ENCODE measurements at places on chromosomes 11 and 22. TPM values are rescaled to one million over a fixed set of nuclear protein-coding genes. Genes with fewer than 3 reads are reported as not detected.

DNA sequence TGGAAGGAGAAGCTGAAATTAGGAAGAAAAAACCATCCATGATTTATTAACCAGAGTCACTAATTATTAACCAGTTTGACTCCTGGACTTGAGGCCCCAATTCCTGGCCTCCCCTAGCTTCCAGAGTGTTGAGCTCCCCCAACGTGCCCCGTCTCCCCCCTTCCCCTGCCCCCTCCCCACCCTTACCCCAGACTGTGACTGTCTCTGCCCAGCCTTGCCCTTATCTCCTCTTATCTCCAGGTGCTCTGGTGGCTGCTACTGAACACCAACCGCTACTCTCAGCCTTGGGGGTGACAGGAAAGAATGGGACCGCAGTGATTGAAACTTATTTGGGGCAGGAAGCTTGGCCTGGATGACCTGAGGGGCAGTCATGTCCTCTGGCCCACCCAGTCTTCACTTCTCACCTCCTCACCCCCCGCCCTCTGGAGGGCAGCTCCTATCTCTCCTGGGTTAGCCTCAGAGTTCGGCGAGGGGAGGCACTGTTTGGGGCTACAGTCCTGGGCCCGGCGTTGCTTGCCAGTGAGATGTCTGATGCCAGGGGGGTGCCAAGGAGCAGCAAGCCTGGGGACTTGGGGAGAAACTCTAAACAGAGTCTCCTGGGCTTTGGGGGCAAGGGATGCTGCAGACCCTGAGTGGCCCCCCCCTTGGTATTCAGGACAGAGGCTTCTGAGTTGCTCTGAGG is 15.5 kb downstream of the NECTIN1 start:
- no peaks in the 10 kb centered on the region for H3K27me3 ChIP-seq
- H3K4me1 ChIP-seq = no peaks in the 10 kb centered on the region
- H3K36me3 ChIP-seq = no peaks in the 10 kb centered on the region
- H3K27ac ChIP-seq = no peak overlapping the region
- DNase-seq = no peak

- no peaks in the 10 kb centered on the region for H3K36me3 ChIP-seq
- no peaks in the 10 kb centered on the region for H3K27me3 ChIP-seq
- H3K4me3 ChIP-seq = no peak overlapping the region
- H3K4me1 ChIP-seq = 0 out of 2 replicates have a peak, but pooled peaks cover 5% of the 10 kb centered on the region
- peak overlapping the region; percentile 20 for H3K27ac ChIP-seq
Observed at GRCh38 chr11:127651888-127652221, 651.3 kb upstream of the KIRREL3 start.

- no peaks in the 10 kb centered on the region for H3K27me3 ChIP-seq
- H3K36me3 ChIP-seq = no peaks in the 10 kb centered on the region
- peak overlapping the region; percentile 84 for H3K4me3 ChIP-seq
- DNase-seq = no peak
- peaks cover 11% of the 10 kb centered on the region for H3K4me1 ChIP-seq
Observed at GRCh38 chr22:17157714-17158113, 1.4 kb downstream of the HDHD5 start.

DNA sequence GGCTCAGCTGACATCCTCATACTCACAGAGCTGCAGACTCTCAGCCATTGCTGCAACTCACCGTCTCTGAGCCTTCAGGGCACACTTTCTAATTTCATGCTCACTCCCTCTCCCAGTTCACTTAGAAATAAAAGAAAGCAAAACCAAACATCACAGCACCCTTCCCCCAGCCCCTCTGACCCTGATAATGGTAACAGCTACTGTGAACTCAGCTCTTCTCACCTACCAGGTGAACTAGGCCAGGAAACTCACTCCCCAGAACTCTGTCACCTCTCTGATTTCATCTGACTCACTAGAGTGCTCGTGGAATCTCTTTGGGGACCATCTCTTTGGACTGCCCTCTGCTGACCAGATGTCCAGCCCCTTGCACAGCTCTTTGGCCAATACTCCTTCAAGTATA is 14.5 kb upstream of the PARVA start:
- no peaks in the 10 kb centered on the region for H3K36me3 ChIP-seq
- no peak overlapping the region for H3K4me3 ChIP-seq
- no peak overlapping the region for H3K27ac ChIP-seq
- no peaks in the 10 kb centered on the region for H3K4me1 ChIP-seq
- no peaks in the 10 kb centered on the region for H3K27me3 ChIP-seq

- no peaks in the 10 kb centered on the region for H3K4me1 ChIP-seq
- DNase-seq = no peak
- H3K4me3 ChIP-seq = no peak overlapping the region
- H3K27me3 ChIP-seq = no peaks in the 10 kb centered on the region
- H3K36me3 ChIP-seq = no peaks in the 10 kb centered on the region
- no peak overlapping the region for H3K27ac ChIP-seq
Observed at GRCh38 chr22:49502126-49502826, 325.4 kb downstream of the BRD1 start.

DNA sequence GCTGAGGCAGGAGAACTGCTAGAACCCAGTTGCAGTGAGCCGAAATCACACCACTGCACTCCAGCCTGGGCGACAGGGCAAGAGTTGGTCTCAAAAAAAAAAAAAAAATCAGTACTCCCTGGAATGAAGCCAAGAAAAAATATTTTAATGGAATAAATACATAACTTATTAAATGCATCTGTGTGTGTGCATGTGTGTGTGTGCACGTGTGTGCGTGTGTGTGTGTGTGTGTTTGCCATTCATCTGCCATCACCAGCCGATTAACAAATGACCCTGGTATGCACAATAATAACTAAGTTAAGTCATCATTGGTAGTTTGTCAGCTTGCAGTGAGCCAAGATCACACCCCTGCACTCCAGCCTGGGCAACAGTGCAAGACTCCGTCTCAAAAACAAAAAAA is 35.0 kb upstream of the SCGB1A1 start:
- peak; percentile 32 for DNase-seq
- H3K4me1 ChIP-seq = no peaks in the 10 kb centered on the region

The CD3E gene
- polyA plus RNA-seq = not detected

The KRTAP5-1 gene
- polyA plus RNA-seq = not detected

The CALCA gene
- not detected for polyA plus RNA-seq

DNA sequence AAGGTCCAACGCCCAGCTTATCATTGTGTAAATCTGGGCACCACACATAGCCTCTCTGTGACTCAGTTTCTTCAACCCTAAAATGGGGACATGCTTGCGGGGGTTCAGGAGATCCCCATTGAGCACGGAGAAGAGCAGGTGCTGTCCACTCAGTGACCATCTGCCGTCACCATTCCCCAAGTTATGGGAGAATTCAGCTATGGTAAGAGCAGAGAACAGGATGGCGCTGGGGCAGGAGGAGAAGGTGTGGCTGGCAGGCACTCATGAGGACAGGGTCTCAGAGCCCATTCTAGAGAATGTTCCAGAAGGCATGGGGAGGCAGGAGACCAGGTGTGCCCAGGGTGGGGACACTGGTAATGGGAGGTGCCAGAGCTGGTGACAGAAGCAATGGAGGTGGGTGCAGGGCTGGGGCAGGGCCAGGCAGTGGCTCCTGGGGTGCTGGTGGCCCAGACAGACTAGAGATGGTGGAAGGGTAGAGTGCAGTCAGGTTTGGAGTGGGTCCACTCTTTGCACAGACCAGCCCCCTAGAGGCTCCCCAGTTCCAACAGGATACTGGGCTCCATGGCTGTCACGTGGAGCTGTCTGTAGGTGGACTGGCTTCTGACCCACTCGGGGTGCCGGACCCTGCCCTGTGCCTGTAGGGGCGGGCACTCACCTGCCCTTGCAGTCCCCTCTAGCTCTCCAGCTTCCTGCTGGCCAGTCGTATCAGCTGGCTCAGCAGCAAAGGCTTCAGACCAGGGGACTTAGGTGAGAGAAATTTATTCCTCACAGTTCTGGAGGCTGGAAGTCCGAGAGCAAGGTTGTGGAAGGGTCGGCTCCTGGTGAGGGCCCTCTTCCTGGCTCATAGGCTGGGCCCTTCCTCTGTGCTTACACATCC is 84.7 kb downstream of the CDKN1C start:
- no peak overlapping the region for H3K4me3 ChIP-seq
- peaks cover 20% of the 10 kb centered on the region for H3K27me3 ChIP-seq
- H3K27ac ChIP-seq = no peak overlapping the region
- H3K4me1 ChIP-seq = no peaks in the 10 kb centered on the region
- DNase-seq = no peak

DNA sequence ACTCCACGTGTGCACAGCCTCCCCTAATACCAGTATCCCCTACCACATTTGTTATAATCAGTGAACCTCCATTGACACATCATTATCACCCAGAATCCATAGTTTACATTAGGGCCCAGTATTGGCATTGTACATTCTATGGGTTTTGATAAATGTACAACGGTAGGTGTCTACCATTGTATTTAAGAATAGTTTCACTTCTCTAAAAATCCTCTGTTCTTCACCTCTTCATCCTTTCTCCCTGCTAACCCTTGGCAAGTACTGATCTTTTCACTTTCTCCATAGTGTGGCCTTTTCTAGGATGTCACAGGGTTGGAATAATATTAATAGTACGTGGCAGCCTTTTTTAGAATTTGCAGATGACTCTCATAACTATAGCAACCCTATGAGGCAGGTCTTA is 353.8 kb downstream of the DDX10 start:
- H3K36me3 ChIP-seq = no peaks in the 10 kb centered on the region
- no peak overlapping the region for H3K4me3 ChIP-seq
- no peak overlapping the region for H3K27ac ChIP-seq
- no peaks in the 10 kb centered on the region for H3K27me3 ChIP-seq
- H3K4me1 ChIP-seq = peaks cover 6% of the 10 kb centered on the region
- no peak for DNase-seq

DNA sequence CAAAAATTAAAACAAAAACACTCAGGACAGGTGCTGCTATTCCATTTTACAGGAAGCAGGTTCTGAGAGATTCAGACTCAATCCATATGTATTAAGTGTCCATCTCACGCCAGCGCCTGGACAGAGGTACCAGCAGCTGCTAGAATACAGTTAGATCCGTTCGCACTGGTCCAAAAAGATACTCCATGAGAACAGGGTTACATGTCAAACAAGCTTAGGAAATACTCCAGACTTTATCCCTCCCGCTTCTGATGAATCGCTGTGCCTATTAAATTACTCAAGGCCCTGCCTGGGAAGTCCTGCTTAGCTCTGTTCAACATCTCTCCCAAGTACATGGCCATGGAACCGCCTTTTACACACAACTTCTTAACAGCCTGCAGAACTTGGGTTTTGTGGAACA is 50.2 kb upstream of the SLC35C1 start:
- H3K27ac ChIP-seq = no peak overlapping the region
- no peaks in the 10 kb centered on the region for H3K4me1 ChIP-seq
- H3K27me3 ChIP-seq = peaks cover 57% of the 10 kb centered on the region
- DNase-seq = no peak
- no peak overlapping the region for H3K4me3 ChIP-seq

DNA sequence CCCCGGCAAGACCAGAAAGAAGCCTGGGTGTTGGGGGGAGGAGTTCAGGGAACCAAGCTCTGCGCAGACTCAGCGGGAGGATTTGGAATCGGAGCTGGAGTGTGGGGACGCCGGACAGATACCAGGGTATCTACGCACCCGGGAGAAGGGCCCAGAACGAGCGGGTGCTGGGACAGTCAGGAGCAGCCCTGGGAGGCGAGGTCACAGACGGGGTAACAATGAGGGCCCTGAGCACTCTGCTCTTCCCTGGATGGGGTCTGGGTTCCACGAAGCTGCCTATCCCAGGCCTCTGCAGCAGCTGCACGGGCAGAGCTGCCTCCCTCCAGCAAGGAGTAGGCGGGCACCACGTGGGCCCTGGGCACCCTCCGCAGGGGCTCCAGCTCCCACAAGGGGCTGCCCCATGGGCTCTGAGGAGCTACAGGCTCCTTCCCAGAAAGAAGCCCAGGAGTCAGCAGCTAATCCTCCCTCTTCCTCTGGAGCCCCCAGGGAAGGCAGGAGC is 197.2 kb downstream of the BRD1 start:
- no peak overlapping the region for H3K4me3 ChIP-seq
- no peaks in the 10 kb centered on the region for H3K4me1 ChIP-seq
- H3K36me3 ChIP-seq = no peaks in the 10 kb centered on the region

- no peaks in the 10 kb centered on the region for H3K27me3 ChIP-seq
- H3K27ac ChIP-seq = no peak overlapping the region
- no peak for DNase-seq
- peaks cover 18% of the 10 kb centered on the region for H3K36me3 ChIP-seq
- H3K4me3 ChIP-seq = no peak overlapping the region
- peaks cover 8% of the 10 kb centered on the region for H3K4me1 ChIP-seq
Observed at GRCh38 chr11:65130631-65131416, 3.5 kb downstream of the SYVN1 start.

- DNase-seq = no peak
- no peak overlapping the region for H3K27ac ChIP-seq
- no peaks in the 10 kb centered on the region for H3K36me3 ChIP-seq
- peaks cover 6% of the 10 kb centered on the region for H3K4me1 ChIP-seq
- no peaks in the 10 kb centered on the region for H3K27me3 ChIP-seq
- no peak overlapping the region for H3K4me3 ChIP-seq
Observed at GRCh38 chr11:111148121-111148520, 97.4 kb upstream of the POU2AF2 start.

- 0 out of 2 replicates have a peak, but pooled peaks cover 7% of the 10 kb centered on the region for H3K4me1 ChIP-seq
- H3K36me3 ChIP-seq = no peaks in the 10 kb centered on the region
- peak; percentile 21 for DNase-seq
- H3K27ac ChIP-seq = no peak overlapping the region
- H3K4me3 ChIP-seq = no peak overlapping the region
Observed at GRCh38 chr11:11480971-11481370, 127.9 kb upstream of the CSNK2A3 start.

DNA sequence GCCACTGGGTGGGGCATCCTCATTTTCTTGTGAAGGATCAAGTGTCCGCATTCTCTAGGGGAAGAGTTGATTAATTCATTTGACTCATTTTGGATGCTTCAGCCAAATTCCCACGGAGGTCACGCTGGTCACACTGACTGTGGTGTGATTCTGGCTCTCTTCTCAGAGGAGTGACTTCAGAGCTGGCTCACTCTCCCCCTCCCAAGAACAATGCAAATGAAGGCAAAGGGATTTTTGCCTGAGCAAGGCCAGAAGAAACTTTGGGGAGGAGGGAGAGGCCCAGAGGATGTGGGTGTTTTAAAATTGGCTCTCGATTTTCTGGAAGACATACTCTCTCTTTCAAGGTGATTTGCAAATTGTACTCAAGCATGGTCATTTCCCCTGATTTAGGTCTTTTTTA is 51.1 kb upstream of the LMO2 start:
- no peaks in the 10 kb centered on the region for H3K27me3 ChIP-seq
- no peak overlapping the region for H3K4me3 ChIP-seq
- DNase-seq = peak; percentile 94
- H3K36me3 ChIP-seq = no peaks in the 10 kb centered on the region

DNA sequence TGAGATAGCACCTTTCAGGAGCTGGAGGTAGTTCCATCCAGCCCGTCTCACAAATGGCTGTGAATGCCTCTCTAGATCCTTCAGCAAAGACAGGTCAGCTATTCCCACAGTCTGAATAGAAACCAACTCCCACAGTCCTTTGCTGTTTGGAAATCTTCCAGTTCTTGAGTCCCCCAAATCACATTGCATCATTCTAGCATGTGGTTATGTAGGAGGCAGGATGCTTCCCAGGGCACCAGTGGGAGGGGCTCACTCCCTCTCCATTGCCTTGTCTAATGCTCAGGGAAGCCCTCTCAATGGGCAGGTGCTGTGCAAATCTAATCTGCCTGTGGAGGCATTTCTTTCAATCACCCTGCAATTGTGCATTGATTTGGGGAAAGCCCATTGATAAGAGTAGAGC is 14.6 kb downstream of the NAV2 start:
- H3K36me3 ChIP-seq = 0 out of 2 replicates have a peak, but pooled peaks cover 3% of the 10 kb centered on the region
- H3K4me1 ChIP-seq = peaks cover 13% of the 10 kb centered on the region
- H3K27ac ChIP-seq = no peak overlapping the region
- no peak overlapping the region for H3K4me3 ChIP-seq

- DNase-seq = no peak
- no peaks in the 10 kb centered on the region for H3K27me3 ChIP-seq
- H3K27ac ChIP-seq = no peak overlapping the region
- H3K36me3 ChIP-seq = 0 out of 2 replicates have a peak, but pooled peaks cover 6% of the 10 kb centered on the region
- H3K4me1 ChIP-seq = no peaks in the 10 kb centered on the region
Observed at GRCh38 chr22:40334899-40335298, 11.4 kb upstream of the ADSL start.
